ENCODE measurements at places on chromosomes 4 and X.

DNA sequence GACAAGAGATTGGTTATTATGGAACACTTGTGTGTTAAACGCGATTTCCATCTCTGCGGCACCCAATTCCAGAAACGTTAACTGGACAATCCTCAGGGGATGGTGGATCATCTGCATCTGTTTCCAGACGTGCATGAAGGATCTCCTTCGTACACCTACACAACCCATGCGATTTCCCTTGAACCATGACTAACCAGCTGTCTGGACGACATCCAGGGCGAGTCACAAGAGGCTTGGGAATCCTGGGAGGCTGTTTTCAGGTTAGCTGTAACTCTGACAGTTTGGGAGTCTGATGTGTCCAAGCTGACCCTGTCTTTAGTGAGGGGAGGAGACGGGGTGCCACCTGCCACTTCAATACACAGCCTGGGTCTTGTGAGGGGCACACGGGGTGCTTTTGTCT, 84.5 kb downstream of the GATB start:
- DNase-seq, result no peak

- no peak for DNase-seq
Observed at GRCh38 chr4:96912716-96913115, 1072.8 kb downstream of the PDHA2 start.

- peak; percentile 45 for DNase-seq
Observed at GRCh38 chr4:181728305-181728966, 514.8 kb upstream of the TENM3 start.

DNA sequence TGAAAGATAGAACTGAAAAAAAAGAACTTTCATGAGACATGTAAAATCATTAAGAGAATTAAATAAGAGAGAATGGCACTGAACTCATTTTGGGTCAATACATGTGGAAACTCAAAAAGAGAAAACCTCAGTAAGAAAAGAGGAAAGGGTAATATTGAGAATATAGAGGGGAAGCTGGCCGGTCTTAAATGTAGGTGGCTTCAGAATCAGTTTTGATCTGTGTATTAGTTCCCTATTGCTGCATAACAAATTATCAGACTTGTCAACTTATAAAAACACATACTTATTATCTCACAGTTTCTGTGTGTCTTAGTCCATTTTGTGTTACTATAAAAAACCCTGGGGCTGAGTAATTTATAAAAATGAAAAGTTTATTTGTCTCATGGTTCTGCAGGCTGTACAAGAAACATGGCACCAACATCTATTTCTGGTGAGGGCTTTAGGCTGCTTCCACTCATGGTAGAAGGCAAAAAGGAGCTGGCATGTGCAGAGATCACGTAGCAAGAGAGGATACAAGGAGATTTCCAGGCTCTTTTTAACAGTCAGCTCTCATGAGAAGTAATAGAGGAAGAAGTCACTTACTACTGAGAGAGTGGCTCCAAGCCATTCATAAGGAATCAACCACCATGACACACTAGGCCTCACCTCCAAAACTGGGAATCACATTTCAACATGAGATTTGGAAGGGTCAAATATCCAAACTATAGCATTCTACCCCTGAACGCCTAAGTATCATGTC, 29.6 kb downstream of the SATL1 start:
- no peak for DNase-seq

- DNase-seq, result no peak
Observed at GRCh38 chr4:3465698-3466671, 2.9 kb downstream of the DOK7 start.

DNA sequence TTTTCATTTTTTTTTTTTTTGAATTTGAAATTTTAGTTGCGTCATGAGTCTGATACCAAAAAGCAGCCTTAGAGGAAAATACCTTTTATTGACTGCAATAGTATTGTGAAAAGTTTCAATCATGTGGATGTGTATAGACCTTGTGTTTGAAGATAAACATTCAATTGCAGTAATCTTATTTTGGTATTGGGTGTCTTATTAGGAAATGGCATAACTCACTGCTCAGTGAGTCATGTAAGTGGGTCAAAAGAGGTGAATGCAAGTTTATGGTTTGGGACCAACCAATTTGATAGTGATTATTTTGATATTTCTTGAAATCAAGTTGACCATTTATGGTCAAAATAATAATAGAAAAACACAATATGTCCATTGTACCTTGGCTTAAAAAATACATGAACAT, 627.8 kb upstream of the SLIT2 start:
- no peak for DNase-seq

- no peak for DNase-seq
Observed at GRCh38 chrX:46967547-46967946, 55.3 kb downstream of the JADE3 start.

- DNase-seq, result no peak
Observed at GRCh38 chr4:181418496-181418895, 824.7 kb upstream of the TENM3 start.

GRCh38 chr4:176150356-176150682, 45.1 kb downstream of the SPATA4 start:
- DNase-seq, result peak; percentile 10

DNA sequence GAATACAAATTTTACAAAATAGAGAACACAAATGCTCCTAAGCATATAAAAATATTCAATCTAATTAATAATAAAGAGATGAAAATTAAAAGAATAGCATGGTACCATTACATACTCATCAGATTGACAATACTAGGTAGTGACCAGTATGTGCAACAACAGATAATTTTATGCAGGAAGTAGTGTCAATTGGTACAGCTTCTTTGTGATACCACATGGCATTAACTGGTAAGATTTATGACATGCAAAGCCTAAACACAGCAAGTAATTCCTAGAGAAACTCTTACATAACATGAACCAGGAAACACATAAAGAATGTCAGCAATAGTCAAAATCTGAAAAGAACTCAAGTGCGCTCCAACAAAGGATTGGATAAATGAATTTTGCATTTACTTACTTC, 26.3 kb downstream of the CXCL2 start:
- DNase-seq, result no peak

GRCh38 chr4:1207157-1207470, 34.7 kb upstream of the SPON2 start:
- DNase-seq, result no peak

- DNase-seq, result no peak
Observed at GRCh38 chrX:66654411-66654810, 15.5 kb upstream of the EDA2R start.

GRCh38 chr4:95304898-95305297, 243.9 kb downstream of the UNC5C start:
- no peak for DNase-seq

DNA sequence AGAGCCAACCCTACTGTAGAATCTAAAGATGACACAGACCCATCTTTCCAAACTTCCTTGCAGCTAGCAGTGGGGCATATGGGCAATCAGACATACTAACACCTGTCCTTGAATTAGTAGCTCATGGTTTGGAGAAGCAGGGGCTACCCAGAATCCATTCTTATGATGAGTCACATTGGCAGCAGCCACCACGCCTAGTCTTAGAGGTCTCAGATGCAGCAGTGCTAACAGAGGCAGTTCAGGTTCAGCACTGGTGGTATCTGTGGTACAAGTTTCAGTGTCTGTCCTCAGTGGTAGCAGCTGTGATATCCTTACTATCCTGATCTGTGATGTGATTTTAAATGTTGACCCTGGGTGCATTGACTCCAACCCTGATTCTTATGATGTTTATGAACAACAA, 68.1 kb downstream of the FRMPD4 start:
- DNase-seq, result no peak

DNA sequence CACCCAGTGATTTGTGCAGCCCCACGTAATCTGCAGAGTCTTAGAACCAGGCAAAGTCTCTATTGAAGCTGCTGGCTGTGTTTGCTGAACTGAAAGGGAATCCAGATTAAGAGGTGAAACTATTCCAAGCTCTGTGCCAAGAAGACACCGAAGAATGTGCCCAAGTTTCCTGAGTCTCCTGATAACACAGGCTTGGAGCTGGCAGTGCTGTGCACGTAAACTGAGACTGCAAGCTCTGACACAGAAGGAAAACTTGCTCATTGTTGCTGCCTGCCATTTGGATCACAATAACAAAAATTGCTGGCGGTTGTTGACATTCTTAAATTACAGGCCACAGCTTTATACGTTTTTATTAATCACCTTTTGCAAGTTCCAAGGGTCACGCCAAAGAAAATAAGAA, 60.2 kb upstream of the VCX3B start:
- DNase-seq, result no peak

DNA sequence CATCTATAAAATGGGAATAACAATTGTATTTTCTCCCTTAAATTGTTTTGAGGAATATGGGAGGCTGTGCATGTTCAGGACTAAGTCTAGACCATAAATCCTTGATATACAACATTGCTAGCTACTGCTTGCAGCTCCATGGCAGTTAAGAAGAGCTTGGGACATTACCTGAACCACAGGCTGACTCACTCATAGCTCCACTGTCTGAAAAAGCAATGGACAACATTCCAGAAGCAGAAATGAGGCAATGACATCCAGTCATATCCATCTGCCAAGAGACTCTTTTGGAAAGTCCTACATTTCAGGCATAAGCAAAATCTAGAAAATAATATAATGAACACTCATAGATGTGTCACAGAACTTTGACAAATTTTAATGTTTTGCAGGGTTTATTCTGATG, 167.3 kb upstream of the LEF1 start:
- no peak for DNase-seq

GRCh38 chrX:40169193-40170101, 71.7 kb upstream of the BCOR start:
- DNase-seq, result peak; percentile 59

DNA sequence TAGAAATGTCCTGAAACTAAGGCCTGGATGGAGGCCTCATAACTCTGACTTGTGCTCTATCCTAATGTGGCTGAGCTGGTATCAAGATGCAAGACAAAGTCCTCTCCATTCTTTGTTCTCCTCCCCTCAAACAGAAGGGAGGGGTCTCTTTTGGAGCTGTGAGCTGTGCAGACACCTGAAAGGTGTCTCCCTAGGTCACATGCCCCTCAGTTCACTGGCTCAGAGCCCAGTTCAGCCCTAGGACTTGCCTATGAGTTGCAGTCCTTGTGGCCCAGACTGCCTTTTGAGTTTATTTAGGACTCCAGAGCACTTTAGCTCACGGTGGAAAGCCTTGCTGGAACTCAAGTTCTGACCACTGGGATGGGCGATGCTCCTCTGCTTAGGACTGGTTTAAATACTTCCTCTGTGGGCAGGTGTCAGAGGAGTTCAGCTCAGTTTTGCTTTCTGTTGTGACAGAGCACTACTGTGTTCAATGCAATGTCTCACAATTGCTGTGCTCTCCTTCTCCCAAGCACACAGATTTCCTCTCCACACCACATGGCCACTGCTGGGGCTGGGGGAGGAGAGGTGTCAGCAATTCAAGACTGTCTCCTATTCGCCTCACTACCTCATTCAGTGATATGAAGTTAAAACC, 84.8 kb upstream of the ZNF827 start:
- DNase-seq, result no peak

- DNase-seq, result no peak
Observed at GRCh38 chr4:19400820-19401219, 850.9 kb upstream of the SLIT2 start.

DNA sequence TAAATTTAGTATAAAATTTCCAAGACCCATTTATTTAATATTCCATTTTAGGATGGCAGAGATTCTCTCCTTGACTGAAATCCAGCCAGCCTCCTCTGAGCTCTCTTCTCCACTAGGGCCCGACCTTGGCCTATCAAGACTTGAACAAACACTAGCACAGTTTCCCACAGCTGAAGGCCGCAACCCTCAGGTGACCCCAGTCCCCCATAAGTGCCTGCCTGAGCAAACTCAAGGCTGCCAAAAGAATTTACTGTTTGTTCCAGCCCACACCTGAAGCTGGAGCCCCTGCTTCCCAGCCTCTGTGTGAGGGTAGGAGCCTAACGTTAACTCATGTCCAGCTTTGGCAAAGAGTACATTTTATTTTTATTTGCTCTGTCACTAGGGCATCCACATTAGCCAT, 629.0 kb upstream of the ZFP42 start:
- no peak for DNase-seq

DNA sequence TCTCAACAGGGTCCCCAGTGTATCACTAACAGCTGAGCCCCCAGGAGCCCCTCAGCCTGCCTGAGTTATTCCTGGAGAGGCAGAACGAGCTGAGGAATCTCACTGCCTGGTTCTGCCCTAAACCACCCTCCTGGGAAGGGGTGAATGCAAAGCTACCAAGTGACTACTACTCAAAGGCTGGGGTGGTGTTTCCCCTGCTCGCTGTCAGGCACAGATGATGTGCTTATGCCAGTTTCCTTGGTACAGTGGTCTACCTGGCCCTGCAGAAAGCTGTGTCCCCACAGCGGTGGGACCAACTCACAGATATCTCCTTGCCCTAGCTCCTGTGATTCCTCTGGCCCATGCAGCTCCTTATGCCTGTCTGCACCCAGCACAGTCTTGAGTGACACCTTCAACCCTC, 35.4 kb upstream of the ASMTL start:
- no peak for DNase-seq

- DNase-seq, result no peak
Observed at GRCh38 chr4:10086506-10087120, 30.0 kb downstream of the WDR1 start.

- DNase-seq, result no peak
Observed at GRCh38 chr4:70183168-70183939, 12.2 kb upstream of the ODAM start.

DNA sequence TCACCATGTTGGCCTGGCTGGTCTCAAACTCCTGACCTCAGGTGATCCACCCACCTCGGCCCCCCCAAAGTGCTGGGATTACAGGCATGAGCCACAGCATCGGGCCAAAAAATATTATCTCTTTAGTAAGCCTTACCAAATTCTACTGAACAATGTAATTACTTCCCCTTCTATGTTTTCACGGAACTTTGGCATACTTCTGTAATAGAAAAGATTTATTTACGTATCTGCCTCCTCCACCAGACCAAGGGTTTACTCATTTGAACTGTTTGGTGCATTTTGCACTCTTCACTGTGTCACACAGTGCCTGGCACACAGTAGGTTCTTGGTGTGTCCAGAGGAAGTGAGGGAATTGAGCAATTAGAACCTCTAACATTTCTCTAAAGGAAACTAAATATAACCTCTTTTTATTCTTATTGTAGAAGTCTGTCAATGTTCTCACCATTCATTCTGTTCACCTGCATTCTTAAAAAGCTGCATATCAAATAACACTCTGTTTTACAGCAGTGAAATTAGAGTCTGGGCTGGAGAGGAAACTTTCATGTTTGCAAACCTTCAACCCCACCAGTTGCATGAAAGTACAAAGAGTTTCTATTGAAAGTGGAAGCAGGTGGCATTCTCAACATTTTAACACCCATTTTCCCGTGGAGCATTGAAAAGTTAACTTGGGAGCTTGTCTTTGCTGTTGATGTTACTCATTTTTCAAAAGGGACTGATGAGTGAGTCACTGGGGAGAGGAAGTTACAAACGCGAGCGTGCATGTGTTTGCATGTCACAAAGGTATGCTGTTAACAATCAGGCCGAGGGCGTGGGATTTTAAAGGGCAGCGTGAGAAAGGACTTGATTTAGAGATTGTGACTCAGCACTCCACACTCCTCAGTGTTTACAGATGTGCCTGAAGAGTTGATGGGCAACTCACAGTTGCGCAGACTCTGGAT, 314.1 kb downstream of the STK32B start:
- DNase-seq, result no peak

DNA sequence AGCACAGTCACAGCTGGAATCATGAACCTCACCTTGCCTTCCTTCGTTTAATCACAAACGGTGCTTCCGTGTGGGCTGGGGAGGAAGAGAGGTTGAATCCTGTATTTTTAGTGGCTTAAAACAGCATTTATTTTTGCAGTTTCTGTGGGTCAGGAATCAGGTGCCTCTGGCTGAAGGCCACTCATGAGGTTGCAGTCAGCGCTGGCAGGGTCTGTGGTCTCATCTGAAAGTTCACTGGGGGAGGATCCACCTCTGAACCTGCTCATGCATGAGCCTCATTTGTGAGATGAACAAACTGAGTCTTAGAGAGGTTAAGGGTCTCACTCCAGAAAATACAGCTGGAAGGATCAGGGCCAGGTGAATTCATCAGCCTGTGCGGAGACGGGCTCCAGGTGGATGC, 17.1 kb upstream of the ABLIM2 start:
- no peak for DNase-seq

All from brain (organoid and tissue), 16 donors.